ENCODE measurements at places on chromosomes 4 and X.

DNA sequence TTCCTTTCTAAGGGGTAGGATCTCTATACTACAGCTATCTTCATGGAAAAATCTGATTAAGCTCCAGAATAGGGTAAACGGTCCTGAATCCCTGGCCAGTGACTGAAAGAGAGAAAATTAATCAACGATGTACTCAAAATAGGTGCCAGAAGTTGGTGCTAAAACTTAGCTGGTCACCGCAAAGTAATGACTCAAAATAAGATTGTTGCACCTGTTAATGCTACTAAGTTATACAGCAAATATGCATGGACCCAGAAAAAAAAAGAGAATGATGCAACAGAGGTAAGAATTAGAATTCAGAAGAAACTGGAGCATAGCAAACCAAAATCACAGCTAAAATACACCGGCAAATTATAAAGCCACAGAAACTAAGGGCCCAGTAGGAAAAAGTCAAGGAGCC lies 239.7 kb upstream of the FAM241A start:
- no peak for DNase-seq

DNA sequence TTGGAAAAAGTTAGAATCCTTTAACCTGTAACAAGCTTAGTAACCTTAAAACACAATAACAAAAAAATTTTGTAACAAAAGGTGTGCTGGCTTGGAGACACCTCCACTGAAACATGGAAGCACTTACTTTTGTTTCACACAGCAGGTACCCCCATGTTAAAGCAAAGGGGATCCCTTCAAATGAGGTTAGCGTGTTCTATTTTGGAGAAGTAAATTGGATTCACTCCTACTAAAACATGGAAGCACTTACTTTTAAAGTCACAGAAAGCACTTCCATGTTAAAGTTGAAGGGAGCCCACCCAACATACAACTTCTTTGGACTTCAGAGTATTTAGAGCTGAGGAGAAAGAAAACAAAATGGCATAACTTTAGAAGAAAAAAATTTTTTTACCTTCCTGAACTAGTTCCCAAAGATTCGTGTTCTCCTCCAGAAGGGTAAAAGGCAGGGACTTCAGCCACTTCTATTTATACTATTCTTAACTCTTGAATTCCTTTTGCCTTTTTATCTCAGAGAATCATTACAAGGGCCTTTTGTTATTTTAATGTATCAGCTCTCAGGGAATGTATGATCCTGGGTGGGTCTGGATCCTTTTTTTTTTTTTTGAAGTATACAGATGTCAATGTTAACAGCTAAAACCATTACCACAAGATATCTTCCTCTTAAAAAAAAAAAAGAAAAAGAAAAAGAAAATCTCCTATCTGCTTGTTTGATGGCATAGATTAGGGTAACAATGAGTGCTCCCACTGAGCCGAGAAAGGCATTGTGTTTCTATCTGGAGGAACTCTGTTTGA lies 11.5 kb downstream of the LARP7 start:
- DNase-seq = no peak

- DNase-seq = no peak
Observed at GRCh38 chr4:132284910-132285426, 864.1 kb upstream of the PCDH10 start.

GRCh38 chr4:158625544-158625943 lies 46.1 kb downstream of the C4orf46 start:
- no peak for DNase-seq

DNA sequence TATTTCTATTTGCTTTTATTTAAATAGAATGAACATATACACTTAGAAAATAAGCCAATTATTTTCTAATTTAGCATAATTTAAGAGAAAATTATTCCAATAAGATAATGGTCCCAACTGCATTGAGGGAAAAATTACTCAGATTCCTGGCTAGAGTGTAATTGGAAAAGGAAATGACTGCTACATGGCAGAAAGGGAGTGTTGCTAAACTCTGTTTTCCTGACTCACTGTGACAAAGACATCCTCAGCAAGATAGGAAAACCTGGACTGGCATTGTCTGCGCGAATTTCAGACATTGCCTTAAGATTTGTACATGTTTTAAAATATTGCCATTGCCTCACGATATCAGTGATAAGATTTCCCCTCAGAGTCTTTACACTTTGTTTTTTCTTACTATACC lies 8.2 kb downstream of the TNIP3 start:
- DNase-seq = peak; percentile 83

DNA sequence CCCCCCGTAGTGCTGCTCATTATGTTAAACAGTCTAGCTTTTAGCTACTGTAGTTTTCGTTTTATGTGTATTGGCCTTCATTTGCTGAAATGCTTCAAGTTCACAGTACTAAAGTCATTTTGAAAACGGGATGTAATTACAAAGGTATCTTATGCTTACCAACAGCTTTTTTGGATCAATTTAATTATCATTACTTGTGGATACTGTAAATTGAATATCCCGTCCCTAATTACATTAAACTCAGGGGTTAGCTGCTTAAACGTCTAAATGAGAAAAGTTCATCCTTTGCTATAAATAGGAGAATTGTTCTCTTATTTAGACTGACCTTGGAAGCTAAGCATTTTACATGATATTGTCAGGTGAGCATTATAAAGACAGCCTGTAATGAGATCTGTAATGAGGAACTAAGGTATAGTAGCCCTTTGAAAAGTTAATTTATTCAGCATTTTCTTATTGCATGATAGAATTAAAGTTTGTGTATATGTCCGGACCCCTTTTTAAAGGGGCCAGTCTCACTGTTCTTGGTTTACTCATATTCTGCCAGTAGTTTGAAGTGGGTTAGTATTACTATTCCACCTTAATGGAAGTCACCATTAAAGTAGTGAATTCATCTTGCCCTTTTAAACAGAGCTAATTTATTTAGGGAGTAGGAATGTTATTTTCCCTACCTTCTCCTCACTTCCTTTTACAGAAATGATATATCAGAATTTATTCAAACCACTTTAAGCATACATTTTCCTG lies 252.6 kb downstream of the TENM3 start:
- DNase-seq = no peak

DNA sequence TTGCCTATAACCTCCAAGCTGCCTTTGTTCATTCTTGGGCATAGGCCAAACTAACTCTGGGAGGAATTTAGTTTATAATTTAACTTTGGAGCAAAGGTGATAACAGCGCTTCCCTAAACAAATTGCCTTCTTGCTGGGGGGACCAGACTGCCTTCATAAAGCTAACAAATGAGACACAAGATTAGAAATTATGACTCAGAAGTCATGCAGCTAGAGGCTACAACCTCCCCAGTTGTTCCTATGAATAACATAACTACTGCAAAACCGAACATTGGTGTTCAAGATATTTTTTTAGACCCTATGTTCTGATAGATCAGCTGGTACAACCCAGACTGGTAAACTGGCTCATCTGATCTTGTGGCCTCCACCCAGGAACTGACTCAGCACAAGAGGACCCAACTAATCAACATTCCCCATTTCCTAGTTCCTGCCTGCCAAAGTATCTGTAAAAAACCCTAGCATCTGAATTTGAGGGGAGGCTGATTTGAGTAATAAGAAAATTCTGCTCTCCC lies 22.0 kb upstream of the TMPRSS11B start:
- DNase-seq = no peak

DNA sequence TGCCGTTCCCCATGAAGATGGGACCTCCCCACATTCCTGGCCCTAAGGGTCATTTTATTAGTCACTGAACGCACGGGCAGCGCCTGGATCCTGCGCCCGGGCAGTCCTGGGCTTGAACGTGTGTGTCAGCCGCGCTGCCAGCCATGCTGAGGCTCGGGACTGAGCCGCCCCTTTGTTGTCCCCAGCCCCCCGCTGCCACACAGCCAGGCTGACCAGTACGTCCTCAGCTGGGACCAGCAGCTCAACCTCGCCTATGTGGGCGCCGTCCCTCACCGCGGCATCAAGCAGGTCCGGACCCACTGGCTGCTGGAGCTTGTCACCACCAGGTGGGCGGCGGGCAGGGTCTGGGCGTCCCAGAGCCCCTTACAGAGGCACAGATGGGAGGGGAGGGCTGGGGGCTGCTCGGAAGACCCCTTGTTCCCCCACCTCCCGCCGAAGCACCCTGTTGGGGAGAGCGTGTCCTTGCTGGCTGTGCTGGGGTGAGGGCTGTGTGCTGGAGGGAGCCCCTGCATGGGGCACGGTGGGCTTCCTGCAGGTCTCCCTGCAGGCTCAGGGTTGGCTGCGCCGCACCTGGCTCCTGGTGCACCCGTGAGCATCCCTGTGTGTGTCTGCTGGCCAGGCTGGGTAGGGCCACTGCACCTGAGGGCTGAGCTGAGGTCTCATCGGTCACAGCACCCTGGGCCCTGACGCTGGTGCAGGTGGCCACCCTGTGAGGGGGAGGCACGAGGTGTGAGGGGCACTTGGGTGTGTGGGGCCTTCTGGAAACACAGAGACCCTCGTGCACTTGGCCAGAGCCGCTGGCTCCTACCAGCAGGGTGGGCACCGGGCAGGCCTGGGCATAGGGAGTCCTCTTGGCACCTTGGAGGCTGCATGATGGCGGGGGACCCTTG lies 1.0 kb downstream of the IDUA start:
- DNase-seq = no peak

GRCh38 chr4:108619372-108620100 lies 840 bp upstream of the RPL34 start:
- DNase-seq = peak; percentile 19

DNA sequence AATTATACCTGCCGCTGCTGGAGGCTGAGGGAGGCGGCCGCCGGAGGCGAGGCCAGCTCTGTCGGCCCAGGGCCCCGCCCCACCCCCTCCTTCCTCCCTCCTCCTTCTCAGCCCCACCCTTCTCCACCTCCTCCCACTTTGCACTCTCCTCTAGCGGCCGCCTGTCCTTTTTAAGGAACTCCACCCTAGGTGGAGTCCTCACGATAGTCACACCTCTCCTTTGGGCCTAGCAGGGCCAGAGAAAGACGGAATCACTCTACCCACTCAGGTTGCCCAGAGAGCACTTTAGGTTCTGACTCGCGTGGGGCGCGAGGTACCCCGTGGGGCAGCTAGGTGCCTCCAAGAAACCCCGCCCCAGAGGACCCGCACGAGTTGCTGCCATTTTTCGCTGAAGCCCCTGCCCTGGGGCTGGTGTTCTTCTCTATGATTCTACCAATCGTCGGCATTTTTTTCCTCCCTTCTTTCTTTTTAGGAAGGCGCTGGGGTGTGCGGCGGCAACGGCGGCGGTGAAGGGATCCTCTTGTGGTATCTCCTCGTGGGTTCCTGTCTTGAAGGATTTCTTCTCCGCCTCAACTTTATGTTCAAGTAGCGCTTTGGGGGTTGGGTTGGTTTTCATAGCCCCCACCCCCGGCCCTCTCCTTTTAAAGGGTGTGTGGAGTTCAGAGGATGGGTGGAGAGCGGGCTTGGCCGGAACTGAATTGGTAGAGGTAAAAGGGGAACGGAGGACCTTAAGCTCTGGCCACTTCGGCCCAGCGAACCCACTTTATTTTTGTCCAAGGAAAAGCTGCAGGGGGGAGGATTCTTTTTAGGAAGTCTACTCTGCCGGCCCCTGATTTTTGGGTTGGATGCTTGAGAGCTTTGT lies at the start of gene KLF8:
Gene KLF8 (plus strand): TSS at position 136 of the 862 bp plus-strand sequence. CDS start 979 bp downstream, outside the sequence.
- peak; percentile 43 for DNase-seq

DNA sequence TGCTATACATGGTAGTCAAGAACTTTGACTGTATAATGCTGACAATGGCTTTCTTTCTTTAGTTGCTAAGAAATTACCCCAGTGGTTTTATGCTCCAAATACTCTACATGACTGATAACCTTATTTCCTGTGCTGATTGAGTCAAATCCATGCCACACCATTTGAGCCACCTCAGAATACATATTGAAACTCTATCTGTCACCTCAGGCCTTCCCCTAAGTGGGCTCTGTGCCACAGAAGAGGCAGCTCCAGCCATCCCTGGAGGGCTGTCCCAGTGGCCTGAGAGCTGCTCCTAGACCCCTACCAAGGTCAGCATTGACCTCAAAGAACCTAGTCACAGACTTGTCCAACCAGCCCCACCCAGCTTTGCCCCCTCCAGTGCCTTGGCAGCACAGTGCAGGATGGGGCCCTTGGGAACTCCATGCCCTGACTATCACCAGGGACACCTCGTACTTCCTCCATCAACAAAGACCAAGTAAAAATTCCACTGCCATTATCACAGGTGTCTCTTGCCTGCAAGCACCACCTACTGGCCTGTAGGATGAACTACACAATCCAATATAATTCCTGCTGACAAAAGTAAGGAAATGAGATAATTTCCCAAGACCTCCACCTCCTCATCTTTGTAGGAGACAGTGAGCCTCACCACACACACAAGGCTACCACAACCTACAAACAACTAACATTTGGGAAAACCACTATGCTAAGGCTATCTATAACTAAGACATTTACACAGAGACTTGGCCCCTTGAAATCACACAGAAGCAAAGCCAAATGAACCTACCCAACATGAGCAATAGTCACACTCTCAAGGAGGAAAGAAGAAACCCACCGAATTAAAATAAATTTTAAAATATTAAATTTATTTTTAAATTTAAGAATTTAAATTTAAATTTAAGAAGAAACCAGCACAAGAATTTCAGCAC lies 239.9 kb downstream of the NKX6-1 start:
- DNase-seq = peak; percentile 21

DNA sequence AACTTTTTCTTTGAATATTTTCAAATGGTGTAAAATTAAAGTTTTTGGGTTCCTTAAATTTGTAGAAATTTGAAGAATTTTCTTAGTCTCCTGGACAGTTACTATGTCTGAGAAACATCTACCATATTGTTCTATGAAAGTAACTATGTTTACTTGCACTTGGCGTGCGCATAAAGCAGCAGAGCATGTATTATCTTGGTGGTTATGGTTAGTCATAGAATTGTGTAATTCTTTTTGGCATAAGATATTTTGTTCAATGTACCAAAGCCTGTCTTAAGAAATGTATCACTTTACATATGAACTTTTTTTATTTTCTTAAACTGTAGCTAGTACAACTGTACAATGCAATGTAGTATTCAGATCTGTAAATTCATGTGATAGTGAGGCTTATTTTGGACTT lies 49.2 kb downstream of the CDS1 start:
- DNase-seq = no peak

- DNase-seq = no peak
Observed at GRCh38 chr4:7384929-7385890, 49.5 kb downstream of the PSAPL1 start.

DNA sequence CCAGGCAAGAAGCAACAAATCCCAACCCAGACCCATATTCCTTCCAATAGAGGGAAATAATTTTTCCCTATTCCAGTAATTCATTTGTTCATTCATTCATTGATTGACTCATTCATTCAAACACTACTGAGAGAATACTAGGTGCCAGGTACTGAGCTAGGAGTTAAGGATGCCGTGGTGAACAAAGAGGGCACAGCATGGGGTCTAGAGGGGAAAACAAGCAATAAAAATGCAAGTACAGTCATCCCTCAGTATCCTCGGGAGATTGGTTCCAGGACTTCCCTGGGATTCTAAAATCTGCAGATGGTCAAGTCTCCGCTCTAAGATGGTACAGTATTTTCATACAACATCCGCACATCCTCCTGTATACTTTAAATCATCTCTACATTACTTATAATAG lies 18.7 kb downstream of the RASGEF1B start:
- DNase-seq = no peak

- no peak for DNase-seq
Observed at GRCh38 chr4:169640261-169640870, 20.0 kb downstream of the CLCN3 start.

- DNase-seq = peak; percentile 80
Observed at GRCh38 chr4:112170451-112170993, 25.3 kb downstream of the FAM241A start.

Measured in inflammatory macrophage treated with lipopolysaccharide for 4 hours (primary cell).